ENCODE measurements at places on chromosomes 16 and 17.

- no peak for DNase-seq
Observed at GRCh38 chr17:1673041-1673785, 11.5 kb downstream of the PRPF8 start.

- no peak for DNase-seq
Observed at GRCh38 chr16:20866801-20867200, 33.4 kb downstream of the DCUN1D3 start.

DNA sequence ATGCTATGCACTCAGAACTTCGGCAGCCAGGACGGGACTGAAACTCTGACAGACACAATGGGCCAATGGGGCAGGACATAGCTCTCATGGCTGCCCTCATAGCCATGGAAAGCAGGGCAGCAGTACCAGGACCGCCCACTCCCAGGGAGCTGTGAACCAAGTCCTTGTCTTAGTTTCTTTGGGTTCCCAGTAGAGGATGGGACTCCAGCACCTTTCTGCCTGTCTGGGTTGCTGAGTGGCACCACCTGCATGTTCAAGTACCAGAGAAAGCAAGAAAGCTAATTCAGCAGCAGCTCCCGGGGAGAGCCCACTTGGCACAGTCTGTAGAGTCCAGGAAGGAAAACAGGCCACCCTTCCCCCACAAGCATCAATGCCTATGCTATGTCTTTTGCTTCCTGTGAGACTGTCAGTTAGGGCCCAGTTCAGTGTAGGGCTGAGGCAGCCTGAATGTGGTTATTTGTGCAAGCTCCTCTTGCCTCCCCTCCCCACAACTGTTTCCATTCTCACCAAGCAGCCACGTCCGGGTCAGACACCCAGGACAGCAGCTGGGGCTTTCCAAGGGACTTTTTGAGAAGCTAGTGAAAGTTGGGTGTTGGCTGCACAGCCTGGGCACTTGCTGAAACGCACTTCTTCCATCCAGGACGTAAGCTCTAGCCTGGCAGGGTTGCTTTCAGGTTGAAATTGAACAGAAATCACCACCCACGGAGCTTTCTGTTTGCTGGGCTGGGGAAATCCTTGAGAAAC, 7.8 kb downstream of the SUPT4H1 start:
- DNase-seq = peak; percentile 90

- DNase-seq = no peak
Observed at GRCh38 chr17:74480290-74480689, 13.9 kb downstream of the CD300A start.

GRCh38 chr16:89460556-89460955, 29.8 kb downstream of the ANKRD11 start:
- no peak for DNase-seq

- no peak for DNase-seq
Observed at GRCh38 chr16:11658896-11659708, 9.2 kb upstream of the SNN start.

DNA sequence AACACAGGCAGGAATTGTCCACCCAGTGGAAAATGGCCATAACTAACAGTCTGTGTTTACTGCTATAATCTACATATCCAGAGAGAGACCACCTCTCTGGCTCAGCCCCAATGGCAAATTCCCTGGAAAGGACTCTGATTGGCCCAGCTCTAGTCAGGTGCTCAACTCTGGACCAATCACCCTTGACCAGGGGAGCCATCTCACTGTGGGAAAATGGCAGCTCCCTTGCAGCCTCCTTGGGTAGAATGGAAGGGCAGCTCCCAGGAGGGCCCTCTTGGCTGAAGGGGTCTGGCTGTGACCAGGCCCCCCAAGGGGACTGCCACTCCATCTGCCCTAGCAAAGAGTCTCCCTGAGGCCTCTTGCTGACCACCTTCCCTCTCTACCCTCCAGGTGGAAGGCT, 3.1 kb downstream of the ALOX15B start:
- no peak for DNase-seq

GRCh38 chr16:8963010-8963820, 491 bp downstream of the USP7 start:
- no peak for DNase-seq

- no peak for DNase-seq
Observed at GRCh38 chr16:57694231-57694724, 328 bp upstream of the DRC7 start.

- no peak for DNase-seq
Observed at GRCh38 chr17:12296209-12296625, 275.5 kb downstream of the MAP2K4 start.

GRCh38 chr17:8574687-8575086, 55.8 kb downstream of the MYH10 start:
- no peak for DNase-seq

- no peak for DNase-seq
Observed at GRCh38 chr17:27579304-27579703, 51.7 kb upstream of the LGALS9 start.

DNA sequence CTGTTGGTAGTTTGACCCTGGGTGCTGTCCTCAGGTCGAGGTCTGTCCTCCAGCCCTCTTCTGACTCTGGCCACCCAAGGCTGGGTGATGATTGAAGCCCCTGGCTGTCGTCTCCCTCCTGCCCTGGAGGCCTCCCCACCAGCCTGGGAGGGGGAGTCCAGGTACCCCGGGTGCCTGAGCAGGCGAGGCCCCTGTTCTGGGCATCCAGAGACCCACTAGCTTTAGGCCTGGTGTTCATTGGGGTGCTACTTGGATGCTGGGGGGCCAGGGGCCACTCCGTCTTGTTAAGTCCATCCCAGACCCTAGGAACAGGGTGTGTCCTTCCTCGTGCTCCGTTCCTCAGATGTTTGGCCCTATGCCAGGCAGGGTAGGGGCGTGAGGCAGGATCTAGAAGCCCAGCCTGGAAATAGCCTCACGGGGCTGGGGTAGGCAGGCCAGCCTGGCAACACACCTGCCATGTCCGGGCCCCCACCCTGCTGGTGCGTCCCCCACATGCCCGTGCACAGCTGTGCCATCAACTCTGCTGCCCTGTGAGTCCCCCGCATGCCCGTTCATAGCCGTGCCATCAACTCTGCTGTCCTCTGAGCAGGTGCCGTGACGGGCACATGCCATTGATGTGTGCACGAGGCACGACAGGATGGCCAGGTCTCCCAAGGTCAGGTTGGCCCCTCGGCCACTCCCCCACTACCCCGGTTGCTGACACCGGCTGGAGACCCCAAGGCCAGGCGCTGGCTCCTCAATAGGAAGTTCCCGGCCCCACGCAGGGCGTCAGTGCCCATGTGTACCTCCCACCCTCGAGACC, 36.9 kb downstream of the GINS2 start:
- DNase-seq = no peak

DNA sequence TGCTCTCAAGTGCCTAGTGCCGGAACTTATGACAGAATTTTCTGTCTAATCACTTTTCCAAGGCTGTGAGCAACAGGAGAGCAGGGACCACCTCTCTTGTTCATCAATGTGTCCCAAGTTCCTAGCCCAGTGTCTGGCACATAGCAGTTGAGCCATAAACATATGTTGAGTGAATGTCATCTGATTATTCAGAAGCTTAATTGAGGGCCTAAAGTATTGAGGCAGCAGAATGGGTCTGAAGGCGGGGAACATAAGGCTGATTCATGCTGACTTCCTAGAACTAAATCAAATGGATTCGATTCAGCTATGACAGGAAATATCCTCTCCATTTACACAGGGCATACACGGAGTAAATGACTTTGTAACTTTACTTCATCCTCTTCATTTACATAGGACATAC, 438.0 kb upstream of the ZFHX3 start:
- DNase-seq = no peak

DNA sequence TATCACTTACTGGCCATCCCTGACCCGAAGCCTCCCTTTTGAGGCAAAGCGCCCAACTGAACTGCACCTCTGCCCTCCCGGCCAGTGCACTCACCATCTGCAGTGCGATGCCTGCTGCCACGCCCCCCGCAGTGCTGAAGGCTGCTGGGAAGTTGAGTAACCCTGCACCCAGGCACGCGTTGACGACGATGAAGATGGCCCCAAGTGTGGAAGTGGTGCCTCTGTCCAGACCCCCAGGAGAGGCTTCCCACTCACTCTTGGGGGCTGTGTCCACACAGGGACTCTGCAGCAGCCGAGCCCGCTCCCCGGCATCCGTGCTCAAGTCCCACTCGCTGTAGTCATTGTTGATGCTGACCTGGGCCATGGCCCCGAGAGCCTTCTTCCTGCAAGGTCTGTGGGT, 4.8 kb downstream of the SLC38A7 start:
- no peak for DNase-seq

DNA sequence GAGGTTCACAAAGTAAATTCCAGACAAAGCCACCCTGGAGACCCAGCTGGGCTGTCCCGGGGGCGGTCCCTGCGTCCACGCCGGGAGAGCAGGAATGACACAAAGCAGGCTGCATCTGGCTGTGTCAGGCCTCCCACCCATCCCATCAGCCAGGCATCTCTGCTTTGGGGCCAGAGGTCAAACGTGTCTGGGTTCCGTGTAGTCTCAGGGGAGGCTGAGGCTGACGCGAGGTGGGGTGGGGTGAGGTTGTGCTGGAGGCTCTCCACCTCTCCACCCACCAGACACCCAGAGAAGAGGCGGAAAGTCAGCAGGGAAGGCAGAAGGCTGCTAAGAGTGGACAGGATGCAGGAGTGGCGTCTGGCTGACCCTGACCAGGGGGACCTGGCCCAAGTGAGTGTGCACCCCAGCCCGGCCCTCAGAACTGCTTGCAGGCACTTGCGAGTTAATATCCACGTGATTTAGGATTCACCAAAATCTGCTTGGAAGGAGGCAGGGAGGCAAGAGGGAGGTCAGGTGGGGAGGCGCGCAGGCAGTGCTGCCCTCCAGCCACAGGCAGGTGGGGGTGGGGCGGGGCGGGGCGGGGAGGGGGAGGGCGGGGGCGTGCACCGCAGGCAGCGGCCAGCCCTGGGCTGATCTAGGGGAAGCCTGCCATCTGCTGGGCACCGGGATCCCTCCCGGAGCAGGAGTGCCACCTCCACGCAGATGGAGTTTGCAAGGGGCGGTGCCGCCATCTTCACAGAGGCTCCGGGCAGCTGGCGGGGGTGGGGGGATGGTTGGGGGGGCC, 44.3 kb downstream of the TBC1D16 start:
- peak; percentile 89 for DNase-seq

GRCh38 chr17:2580151-2580550, 13.3 kb upstream of the PAFAH1B1 start:
- DNase-seq = no peak

DNA sequence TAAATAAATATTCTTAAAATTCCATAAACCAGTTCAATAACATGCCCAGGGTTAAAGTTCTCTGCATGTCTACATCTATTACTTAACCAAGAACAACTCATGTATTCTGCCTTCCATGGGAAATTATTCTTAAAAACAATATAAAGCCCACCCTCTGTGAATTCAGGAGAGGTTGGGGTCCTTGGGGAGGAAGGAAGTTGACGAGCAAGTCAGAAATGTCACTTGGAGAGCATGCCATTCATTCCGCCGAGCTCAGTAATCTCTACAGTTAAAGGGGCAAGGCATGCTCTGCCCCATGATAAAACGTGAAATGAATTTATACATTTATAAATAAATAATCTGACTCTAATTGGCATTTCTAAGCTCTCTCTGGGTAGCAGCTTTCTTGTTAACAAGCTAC, 405.1 kb downstream of the TOX3 start:
- DNase-seq = no peak

DNA sequence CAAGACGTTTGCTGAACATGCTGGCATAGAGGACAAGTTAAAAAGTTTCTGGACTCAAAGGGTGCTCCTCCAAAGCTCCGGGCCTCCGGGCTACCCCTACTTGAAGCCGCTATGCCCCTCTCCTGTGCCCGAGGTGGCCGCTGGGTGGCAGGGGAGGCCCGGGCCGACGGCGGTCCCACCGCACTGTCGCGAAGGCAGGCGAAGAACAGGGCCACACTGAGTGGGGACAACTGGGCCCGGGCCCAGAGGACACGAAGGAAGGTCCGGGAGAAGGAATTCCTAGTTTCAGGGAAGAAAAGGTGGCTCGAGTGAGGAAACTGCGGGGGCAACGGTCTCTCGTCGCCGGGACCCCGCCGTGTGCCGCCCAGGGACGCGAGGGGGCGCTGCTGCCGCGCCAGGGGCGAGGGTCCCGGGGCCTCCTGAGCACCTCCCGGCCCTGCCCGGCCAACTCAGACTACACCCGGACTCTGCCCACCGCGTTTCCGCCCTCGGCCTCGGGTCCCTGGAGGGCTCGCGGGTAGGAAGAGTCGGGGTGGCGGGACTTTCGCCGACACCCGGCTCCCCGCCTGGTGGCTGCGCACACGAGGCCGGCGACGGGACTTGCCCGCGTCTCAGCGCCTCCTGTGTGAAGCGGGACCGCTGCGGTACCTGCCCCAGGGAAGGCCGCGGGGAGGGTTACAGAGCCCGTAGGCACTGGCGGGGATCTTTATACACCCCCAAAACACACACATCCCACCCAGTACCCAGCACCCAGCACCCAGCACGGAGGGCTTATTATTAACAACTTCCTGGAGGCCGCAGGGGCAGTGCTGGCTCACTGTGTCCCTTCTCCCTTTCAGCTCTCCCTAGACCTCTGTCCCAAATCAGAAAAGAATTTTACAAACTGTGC, 772 bp upstream of the CHCT1 start:
- peak; percentile 91 for DNase-seq
